ENCODE measurements at places on chromosomes 6 and 20. TPM values are rescaled to one million over a fixed set of nuclear protein-coding genes. Genes with fewer than 3 reads are reported as not detected.

Gene EYS
- not detected for polyA plus RNA-seq

Gene TMEM217
- polyA plus RNA-seq, result 0.73 TPM

DNA sequence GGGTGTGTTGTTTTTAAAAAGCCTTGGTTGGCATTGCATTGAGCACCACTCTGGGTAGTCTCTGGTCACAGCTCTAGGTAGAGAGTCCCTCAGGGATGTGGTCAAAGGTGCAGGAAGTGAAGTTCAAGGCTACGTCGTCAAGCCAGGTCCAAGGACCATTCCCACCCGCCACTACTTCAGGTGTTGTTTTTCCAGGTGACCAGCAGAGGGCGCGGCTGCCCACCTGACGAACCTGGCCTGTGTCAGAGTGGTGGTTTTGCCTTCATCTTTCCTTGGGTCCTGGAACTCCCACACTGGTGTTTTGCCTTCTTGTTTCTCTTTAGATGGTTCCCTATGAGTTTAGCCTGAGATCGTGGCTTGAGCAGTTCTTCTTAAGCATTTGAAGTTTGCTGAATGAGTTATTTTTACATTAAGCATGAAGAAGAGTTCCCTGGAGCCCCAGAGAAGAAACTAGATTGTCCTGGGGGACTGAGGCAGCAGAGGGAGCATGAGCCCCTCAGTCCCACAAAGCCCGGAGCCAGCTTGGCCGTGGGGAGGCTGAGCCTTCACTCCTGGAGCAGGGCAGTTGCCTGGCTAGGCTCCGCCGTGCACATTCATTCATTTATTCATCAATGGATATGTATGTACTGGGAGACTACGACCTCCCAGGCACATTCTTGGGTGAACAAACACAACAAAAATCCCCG is 5.6 kb upstream of the PHACTR3 start:
- DNase-seq, result peak; percentile 31

DNA sequence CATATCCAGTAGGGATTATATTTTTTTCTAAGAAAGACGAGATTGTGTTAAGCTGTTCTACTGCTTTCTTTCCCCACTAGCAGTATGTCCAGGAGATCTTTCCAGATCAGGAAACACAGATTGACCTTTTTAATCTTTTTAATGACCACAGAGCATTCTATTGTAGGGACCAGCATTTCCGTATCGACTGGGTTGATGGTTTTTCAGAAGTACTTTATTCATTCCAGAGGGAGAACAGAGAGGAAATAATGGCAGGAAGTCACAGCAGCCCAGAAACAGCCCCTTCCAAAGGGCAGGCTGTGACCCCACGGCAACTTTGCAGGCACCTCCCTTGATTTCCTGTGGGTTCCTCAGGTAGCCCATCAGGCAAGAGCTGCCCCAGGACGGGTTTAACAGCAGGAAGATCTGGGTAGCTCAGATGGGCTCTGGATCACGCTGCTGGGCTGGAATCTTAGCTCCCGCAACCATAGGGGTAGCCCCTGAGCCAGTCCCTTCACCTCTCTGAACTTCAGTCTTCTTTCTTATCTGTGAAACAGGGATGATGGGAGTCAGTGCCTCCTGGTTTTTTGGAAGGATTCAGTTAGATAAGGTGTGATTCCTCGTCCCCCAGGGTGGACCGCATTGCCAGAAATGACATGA is 23.8 kb upstream of the CHMP4B start:
- DNase-seq, result no peak

DNA sequence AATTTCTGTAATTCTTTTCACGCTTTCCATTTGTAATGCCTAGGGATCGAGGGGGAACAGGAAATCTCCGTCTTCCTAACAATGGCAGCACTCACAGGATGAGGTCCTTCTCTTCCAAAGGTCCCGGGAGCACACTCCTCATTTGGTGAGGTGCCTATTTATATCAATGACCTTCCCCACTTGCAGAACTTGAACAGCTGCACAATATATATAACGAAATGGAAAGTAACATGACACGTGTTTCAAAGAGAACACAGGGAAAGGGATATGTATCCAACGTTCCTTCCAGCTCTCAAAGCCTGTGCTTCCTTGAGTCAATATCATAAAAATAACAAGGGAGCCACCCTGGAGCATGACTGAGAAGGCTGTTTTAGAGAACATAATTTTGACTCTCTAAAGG is 78.6 kb upstream of the RBM24 start:
- no peak for DNase-seq

Data from B cell (primary cell).